ENCODE measurements at places on chromosomes 2 and 18. TPM values are rescaled to one million over a fixed set of nuclear protein-coding genes. Genes with fewer than 3 reads are reported as not detected.
A peak's percentile ranks its signal among the peaks of the same experiment; 100 is the strongest.

DNA sequence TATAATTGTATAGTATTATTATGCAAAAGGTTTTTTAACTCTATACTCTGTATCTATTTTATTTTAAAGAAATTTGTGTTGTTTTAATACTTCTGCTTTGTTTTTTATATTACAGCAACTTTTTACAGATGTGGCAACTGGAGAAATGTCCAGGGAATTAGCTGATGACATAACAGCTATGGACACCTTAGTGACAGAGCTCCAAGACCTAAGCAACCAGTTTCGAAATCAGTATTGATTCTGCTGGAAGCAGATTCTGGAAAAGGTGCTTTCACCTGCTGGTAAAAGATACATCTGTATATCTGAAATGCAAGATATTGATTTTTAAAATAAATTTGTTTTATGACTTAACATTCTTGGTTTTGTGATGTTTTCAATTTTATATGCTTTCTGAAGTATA, 126.1 kb upstream of the LTBP1 start:
- DNase-seq, result no peak

The TMEM247 gene
- total RNA-seq, result not detected

The SIX3 gene
- total RNA-seq, result 1.2 TPM

The PSTPIP2 gene
- total RNA-seq, result 20.0 TPM

DNA sequence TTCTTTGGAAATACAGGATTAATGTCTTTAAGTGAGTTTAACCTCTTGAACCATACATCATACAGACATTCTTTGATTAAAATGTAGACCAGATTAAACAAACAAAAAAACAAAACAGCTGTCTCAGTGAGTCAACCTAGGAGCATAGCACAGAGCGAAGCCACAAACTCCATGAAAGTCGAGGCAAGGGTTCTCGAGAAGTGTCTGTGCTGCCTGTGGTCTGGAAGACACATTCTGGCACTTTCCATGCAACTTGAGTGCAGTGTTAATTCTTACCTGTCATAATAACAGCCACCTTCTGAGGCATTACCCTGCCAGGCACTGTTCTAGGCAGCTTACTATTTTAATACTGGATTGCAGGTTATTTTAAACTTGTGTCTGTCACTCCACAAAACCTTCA, 435.5 kb upstream of the MMADHC start:
- no peak for DNase-seq

DNA sequence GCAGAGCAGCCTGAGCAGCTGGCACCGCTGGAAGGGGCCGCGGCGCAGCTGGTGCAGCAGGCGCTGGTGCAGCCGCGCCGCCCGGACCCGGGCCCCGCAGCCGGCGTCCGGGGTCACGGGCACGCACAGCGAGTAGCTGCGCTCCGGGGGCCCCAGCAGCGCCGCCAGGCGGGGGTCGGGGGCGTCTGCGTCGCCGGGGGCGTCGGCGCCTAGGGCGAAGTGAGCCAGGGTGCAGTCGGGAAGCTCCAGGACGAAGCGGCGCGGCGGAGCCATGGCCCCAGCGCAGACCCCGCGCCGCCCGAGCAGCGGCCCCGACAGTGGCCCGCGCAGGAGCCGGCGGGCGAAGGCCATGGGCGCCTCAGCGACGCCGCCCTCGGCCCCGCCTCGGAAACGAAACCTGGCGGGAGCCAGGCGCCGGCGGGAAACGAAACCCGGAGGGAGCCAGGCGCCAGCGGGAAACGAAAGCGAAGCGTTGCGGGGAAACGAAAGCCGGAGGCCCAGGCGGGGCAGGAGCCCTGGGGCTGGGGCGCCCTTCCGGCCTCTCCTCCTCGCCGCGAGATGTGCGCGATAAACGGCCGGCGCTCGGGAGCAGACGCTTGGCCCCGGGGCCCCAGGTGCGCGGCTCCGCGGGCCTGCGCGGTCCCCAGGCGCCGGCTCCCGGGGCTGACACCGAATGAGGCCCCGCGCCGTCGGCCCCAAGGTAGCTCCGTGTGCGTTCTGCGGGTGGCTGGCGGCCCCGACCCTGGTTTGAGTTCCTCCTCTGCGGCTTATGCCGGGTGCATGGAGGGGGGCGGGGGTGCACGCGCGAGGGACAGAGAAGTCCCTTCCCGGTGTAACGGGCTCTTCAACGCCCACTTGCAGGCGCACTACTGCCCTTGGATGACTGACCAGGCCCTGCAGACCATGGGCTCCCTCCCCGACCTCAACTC, at the start of gene CMPK2:
CMPK2 (minus strand) TSS at position 562 of the 929 bp plus-strand sequence; CDS start at position 351, 211 bp downstream.
- DNase-seq, result no peak

The REG3G gene
- 0.86 TPM for total RNA-seq

- peak; percentile 62 for DNase-seq
These were observed 57.8 kb upstream of the RGPD5 start for GRCh38 chr2:109736177-109736827.

- DNase-seq, result no peak
These were observed 41.6 kb downstream of the SEMA4F start for GRCh38 chr2:74695663-74696062.

Measured in HCT116 (cell line).